ENCODE measurements at places on chromosomes 12 and 14.

GRCh38 chr12:57889500-57889989, 43.0 kb upstream of the CTDSP2 start:
- no peak for DNase-seq

- no peak for DNase-seq
Observed at GRCh38 chr12:43806737-43807072, 588 bp upstream of the TWF1 start.

DNA sequence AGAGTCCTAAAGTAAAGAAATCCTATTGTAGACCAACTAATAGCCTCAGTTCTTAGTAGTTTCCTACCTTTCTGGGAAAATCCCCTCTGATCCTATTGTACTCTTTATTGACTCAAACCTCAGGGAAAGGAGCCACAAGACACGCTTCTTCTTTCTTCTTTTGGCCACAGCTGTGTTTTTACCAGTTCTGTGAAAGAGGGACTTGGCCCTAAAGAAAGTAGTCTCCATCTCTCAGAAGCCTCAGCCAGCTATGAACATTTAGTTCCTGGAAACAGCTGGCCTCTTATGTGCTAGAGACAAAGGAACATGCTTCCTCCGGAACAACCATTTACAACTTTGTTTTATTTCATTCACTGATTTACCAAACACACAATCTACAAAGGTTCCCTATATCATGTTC, 66.1 kb upstream of the ARID2 start:
- DNase-seq: no peak

DNA sequence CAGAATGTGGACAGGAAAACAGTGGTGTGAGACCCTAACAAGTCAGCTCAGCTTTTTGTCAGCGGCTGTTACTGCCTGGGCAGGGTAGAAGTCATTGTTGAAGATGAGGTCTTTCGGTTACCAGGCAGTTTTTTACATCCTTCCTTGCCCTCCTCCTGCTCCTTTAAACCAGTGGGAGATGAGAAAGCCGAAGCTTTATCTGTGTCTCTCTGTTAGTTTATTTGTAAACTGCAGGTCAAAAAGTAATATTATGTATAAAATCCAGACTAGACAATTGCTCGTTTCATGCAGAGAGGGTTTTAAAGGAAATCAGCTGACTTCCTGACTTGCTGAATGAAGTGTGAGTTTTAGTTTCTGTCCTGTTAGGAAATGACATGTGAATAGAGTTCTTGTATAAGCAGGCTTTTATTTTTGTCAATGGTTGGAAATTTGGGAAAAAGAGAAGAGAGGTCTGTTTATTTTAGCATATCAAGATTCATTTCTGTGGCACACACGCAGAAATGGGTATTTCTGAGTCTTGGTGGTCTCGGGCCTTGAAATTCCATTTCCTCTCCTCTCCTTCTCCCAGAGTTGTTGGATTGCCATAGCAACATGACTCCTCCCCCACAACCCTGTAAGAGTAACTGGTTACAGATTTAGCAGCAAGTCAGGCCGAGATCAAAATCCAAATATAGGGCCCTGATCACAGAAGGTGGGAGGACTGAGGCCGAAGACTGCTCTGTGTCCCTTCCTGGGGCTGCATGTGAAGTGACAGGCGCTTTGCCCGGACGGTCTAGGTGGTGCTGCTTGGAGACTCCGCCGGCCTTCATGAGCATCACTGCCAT, 60.8 kb downstream of the SAMD4A start:
- no peak for DNase-seq

DNA sequence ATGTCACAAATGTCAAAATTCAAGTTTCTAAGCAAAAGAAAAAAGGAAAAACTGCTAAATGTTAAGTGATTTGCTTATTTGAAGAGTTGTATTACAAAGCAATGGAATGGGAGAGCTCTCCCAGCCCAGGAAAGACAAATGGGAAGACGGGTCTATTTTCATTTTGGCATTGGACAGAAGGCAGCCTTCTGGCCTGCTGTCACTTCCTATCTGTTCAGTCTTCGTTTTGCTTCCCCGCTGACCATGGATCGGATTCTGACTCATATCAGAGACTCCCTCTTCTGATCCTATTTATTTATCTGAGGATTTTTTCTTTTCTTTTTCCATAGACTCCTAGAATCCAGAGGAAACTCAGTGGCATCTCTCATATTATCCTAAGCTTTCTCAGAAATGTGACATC, 634.9 kb downstream of the DIO2 start:
- peak; percentile 52 for DNase-seq

- no peak for DNase-seq
Observed at GRCh38 chr12:13777374-13777773, 204.0 kb downstream of the GRIN2B start.

- DNase-seq: no peak
Observed at GRCh38 chr14:44317441-44317746, 189.7 kb downstream of the FSCB start.

GRCh38 chr14:29444216-29444615, 483.4 kb downstream of the PRKD1 start:
- DNase-seq: no peak

GRCh38 chr12:53211476-53212381, 4.7 kb upstream of the ITGB7 start:
- DNase-seq: no peak

- no peak for DNase-seq
Observed at GRCh38 chr14:104702673-104703072, 13.3 kb downstream of the INF2 start.

GRCh38 chr14:61106271-61106958, 125.4 kb downstream of the SLC38A6 start:
- DNase-seq: no peak

GRCh38 chr14:71725922-71726579, 206.2 kb upstream of the RGS6 start:
- DNase-seq: no peak

DNA sequence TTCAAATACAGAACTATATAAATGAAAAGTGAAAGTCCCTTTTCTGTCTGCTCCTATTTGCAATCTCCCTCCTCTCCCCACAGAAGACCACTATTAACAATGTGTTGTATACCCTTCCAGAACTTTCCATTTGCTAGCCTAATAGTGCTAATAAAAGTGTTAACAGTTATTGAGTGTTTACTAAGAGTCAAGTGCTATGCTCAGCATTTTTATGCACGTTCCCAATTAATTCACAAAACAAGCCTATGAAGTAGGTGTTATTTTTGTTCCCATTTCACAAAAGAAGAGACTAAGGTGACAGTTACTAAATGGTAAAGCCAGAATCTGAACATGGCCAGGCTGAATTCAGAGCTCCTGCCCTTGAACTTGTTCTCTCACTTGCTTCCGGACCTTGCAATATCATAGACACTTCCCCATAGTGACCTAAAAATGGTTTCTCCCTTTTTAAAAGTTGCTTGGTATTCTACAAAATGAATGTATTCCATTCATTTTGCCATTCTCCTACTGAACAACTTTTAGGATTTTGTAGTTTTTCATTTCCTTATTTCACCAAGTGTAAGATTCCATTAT, 1.6 kb upstream of the PRKAB1 start:
- DNase-seq: no peak

DNA sequence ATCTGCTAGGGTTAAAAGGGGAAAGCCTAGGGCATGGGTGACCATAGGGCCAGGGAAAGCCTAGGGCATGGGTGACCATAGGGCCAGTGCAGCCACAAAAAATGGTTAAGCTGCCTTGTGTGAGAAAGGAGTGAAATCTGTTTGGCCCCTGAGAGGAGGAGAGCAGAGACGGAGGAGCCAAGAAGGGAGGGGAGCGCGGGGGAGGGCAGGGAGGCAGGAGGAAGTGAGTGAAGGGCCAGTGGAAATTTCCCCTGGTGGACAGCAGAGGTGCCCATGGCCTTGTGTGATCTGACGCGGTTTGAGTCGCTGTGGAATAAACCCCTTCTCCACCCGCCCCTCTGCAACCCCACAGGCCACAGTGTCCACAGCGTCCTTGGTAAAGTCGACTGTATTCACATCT, 618 bp upstream of the AQP6 start:
- DNase-seq: no peak

DNA sequence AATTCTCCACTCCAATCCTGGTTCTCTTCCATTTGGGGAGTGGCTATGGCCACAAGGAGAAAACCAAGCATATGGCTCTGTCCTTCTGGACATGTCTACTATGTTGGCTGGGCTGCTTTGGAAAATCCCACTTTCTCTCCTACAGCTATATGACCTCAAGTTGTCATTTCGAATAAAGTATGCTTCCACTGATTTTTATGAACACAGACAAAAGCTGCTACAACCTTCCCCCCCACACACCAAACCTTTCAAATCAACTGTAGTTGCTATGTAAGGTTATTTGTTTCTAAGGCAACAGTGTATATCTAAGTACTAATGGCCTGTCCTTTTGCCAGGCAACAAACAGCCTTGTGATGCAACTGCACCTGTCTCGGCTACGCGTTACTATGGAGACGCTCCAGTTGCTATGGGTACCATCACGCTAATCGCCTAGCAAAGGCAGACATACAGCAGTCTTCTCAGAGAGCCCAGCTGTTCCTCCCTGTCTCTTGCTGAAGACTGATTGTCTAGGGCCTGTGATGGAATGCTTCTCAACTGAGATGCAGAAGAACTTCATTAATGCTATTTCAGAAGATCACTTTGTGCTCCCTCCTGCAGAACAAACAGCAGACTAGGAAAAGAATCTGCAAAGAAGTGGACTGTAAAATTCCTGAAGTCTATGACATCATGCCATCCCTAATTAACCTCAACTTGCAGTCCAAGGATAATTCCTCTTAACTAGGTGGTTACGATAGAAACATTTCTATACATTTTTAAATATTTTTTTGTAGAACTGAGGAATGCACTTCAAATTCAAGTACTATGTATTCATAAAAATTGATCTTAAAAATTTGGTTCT, 67.6 kb downstream of the FOXN3 start:
- DNase-seq: peak; percentile 98
